ENCODE measurements at places on chromosomes 1 and 21. TPM values are rescaled to one million over a fixed set of nuclear protein-coding genes. Genes with fewer than 3 reads are reported as not detected.

Gene KCNJ15
- total RNA-seq, result 0.51 TPM

Gene METTL18
- total RNA-seq, result 6.1 TPM

Gene HCRTR1
- 0.50 TPM for total RNA-seq

Gene RCC2
- 104 TPM for total RNA-seq

Gene DRAXIN
- total RNA-seq, result 0.10 TPM

Gene FCRL5
- total RNA-seq, result not detected

Gene OR2M5
- total RNA-seq, result not detected

Gene FAM163A
- not detected for total RNA-seq

Gene AGMAT
- total RNA-seq, result 0.19 TPM

Gene RIPK4
- 2.4 TPM for total RNA-seq

DNA sequence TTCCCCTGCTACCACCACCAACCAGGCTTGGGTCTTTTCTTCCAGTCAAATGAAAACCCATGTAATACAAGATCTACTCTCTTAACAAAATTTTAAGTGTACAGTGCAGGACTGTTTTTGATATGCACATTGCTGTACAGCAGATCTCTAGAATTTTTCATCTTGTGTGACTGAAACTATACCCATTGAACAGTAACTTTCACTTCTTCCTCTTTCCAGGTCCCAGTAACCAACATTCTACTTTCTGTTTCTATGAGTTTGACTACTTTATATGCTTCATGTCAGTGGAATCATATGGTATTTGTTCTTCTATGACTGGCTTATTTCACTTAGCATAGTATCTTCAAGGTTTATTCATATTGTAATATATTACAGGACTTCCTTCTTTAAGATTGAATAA, 45.3 kb upstream of the PLPPR4 start:
- no peak for DNase-seq

DNA sequence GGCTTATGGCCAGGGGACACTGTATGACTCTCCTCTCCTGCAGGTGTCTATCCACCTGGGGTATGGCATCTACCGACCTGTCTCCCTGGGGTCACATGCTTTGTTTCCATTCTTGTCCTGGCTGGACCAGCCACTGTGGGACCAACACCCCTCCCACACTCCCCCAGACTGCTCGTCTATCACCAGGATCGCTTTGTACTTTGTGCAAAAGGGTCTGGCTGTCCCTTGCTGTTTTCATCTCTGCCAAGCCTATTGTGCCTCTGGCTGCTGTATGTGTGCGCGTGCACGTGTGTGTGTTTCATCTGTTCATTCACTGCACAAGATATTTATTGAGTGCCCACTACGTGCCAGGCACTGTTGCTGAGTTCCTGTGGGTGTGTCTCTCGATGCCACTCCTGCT, 25.5 kb downstream of the ETNK2 start:
- DNase-seq, result no peak

DNA sequence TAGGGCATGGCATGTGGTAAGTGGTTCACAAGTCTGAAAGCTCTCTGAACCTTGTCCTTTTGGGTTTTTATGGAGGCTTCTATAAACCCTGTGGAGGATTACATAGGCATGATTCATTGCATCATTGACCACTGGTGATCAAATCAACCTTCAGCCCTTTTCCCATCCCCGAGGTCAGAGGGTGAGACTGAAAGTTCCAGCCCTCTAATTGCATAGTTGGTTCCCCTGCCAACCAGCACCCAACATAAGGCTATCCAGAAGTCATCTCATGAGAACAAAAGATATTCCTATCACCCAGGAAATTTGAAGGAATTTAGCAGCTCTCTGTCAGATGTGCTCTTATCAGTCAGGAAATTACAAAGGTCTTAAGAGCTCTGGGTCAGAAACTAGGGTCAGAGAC, 89.5 kb upstream of the ARTN start:
- no peak for DNase-seq

DNA sequence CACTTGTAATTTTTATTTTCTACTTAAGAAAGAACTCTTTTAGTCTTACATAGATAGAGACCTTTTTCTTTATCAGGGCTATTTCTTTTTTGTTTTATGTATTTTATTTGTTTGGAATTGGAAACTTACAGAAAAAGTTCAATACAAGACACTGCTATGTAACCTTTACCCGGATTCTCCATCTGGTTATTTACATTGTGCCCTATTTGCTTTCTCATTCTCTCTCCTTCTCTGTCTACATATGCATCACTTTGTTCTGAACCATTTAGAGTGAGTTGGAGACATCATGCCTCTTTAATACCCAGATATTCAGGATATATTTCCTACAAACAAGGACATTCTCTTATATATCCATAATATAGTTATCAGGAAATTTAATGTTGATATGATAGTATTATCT, 18.3 kb downstream of the AXDND1 start:
- DNase-seq, result no peak

DNA sequence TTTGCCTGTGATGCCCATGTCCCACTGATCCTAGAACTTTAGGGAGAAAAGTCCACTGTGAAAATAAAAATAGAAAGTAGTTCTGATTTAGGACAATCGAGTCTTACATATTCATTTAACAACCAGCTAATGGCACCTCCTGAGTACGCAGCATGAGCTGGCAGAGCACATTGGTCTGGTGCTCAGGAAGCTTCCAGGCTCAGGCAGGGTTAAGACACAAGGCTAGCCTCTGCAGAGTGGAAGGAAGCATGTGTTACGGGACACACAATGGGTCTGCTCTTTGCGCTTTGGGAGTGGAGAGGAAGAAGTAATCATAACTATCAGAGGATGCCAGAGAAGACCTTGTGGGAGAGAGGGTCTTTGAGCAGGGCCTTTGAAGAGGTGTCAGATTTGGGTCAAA, 4.2 kb upstream of the KLHDC8A start:
- DNase-seq, result no peak

GRCh38 chr1:50973875-50974617, 4.0 kb downstream of the CDKN2C start:
- no peak for DNase-seq

DNA sequence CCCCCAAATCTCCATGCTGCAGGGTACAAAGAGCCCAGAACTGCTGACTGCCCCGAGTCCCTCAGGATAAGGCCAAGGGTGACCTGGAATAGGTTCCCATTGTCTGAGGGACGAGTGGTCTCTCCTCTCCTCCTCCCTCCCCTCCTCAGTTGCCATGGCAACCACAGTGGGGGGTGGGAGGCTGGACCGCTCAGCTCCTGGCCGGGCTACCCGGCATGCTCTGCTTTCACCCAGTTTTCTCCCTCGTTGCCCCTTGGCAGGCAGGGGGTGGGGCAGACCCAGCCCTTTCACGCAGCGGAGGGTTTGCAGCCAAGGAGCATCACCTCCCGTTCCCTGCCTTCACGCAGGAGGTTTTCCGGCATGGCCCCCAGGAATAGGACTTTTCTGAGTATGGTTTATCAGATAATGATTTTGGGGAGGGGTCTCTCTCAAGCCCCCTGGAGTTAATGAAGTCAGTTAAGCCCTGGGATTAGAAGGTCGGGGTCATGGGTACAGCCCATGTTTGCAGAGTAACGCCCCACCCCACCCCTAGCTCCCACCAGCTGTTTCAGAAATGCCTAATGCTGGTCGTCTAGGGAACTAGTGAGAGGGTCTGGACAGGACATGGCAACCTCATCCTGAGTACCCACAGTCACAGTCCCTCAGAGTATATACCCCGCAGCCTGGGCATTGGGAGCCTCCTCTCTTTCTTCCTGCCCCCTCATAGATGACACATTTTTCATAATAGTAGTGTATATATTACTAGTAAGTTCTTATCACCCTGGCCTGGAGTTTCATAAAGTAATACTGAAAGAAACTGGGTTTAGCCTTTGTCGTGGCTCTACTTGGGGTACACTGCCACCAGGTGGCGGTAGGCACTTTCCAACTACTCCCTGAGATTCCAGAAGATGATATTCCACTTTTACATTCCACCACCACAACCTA, 20.7 kb downstream of the C1QB start:
- DNase-seq, result no peak

DNA sequence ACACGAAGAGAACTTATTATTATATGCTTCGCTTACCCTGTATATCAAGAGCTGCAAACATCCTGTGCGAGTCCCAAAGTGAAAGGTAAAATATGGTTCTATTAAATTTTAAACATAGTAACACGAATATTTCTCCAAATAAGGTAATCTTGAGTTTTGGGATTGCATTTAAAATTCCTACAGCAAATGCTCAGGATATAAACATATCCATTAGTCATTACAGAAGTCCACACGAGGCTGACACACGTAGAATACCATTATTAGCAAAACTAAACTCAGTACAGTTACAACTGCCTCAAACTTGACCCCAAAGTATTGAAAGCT, 282 bp upstream of the LYPLAL1 start:
- DNase-seq, result no peak

DNA sequence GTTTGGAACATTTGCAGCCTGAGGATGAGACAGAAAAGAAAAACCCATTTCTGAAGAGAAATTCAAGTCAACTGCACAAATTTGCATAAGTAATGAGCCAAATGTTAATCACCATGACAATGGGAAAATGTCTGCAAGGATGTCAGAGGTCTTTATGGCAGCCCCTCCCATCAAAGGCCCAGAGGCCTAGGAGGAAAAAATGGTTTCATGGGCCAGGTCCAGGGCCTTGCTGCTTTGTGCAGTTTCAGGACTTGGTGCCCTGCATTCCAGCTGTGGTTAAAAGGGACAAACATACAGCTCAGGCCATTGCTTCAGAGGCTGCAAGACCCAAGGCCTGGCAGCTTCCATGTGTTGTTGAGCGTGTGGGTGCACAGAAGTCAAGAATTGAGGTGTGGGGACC, 13.4 kb downstream of the RBM11 start:
- DNase-seq, result no peak

GRCh38 chr1:109722908-109723691, 11.0 kb downstream of the GSTM5 start:
- no peak for DNase-seq

- DNase-seq, result peak; percentile 23
These were observed 22.5 kb downstream of the BATF3 start for GRCh38 chr1:212677136-212677535.

DNA sequence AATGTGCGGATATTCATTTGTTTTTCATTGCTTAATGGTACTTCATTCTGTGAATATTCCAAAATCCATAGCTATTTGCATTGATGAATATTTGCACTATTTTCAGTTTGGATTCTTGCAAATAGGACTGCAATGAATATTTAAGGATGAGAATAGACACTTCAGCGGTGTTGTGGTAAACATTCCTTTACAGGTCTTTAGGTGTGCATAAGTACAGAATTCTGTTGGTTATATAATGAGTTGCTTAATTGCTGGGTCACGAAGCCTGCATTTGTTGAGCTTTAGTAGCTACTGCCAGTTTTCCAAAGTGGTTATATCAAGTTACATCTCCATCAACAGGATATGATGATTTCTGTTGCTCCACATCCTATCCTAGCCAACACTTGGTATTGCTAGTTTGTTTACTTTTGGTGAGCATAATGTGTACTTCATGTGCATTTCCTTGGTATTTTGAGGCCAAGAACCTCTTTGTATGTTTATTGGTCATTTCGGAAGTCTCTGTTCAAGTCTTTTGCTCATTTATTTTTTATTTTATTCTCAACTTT, 64.2 kb upstream of the CYYR1 start:
- DNase-seq, result no peak

Measured in osteocyte (in vitro differentiated cells).